T47D (cell line): ENCODE measurements at places on chromosomes 16 and 17.

DNA sequence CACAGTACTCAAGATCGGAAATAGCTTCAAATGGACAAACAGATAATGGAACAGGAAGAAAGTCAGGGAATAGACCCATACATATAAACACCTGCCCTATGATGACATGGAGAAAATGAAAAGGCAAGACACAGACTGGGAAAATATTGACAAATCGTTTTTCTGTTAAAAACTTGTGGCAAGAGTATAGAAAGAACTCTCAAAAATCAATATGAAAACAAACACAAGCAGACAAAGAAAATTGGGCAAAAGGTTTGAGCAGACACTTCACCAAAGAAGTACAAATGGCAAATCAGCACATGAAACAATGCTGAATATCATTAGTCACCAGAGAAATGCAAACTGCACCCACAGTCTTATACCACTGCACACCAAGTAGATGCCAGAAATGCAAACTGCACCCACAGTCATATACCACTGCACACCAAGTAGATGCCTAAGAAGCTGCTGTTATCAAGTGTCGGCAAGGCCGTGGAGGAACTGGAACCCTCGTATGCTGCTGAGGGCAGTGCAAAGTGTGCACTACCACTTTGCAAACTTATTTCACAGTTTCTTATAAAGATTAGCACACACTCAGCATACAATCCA is 123.5 kb upstream of the CHMP6 start:
- DNase-seq = no peak

DNA sequence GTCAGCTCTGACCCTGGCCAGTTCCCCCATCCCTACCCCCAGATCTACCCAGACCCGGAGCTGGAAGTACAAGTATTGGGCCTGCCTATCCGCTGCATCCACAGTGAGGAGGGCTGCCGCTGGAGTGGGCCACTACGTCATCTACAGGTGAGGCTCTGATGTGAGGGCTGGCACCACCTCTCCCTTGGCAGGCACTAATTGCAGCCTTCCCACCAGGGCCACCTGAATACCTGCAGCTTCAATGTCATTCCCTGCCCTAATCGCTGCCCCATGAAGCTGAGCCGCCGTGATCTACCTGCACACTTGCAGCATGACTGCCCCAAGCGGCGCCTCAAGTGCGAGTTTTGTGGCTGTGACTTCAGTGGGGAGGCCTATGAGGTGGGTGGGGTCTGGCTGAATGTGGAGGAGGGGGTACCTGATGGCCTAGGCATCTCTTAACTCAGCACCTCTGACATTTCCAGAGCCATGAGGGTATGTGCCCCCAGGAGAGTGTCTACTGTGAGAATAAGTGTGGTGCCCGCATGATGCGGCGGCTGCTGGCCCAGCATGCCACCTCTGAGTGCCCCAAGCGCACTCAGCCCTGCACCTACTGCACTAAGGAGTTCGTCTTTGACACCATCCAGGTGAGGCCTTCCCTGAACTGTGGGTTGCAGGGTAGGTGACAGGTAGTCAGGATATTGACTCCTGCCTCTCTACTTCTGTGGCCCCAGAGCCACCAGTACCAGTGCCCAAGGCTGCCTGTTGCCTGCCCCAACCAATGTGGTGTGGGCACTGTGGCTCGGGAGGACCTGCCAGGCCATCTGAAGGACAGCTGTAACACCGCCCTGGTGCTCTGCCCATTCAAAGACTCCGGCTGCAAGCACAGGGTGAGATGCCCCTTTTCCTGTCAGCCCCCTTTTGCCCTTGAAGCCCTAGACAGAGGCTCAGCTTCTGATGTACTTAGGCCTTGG is 4.3 kb downstream of the TRAF4 start:
- DNase-seq = no peak

DNA sequence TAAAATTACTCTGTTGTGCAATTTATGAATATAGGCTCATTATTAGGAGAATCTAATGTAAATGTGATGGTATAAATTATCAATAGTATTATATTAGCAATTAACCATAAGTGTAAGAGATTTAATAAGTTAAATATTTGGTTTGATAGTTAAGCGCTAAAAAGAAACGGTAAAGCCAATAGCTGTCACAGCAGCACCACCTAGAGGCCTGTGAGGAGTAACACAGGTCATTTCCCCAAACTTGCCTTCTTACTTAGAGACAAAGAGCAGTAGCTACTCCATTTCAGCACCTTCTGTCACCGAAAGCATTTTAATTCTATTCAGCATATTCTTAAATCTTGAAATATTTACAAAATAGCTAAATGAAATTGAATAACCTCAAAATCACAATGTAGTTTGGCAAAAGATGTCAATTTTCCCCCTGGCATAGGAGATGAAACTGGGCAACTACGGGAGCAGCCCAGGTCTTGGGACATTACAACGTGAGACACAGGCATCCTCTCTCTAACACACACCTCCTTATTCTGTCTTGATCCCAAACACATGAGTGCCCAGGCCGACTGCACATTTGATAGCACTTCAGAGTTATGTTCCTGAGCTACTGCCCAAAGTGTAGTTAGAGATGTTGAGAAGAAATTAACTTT is 14.3 kb upstream of the DYNLRB2 start:
- DNase-seq = no peak

DNA sequence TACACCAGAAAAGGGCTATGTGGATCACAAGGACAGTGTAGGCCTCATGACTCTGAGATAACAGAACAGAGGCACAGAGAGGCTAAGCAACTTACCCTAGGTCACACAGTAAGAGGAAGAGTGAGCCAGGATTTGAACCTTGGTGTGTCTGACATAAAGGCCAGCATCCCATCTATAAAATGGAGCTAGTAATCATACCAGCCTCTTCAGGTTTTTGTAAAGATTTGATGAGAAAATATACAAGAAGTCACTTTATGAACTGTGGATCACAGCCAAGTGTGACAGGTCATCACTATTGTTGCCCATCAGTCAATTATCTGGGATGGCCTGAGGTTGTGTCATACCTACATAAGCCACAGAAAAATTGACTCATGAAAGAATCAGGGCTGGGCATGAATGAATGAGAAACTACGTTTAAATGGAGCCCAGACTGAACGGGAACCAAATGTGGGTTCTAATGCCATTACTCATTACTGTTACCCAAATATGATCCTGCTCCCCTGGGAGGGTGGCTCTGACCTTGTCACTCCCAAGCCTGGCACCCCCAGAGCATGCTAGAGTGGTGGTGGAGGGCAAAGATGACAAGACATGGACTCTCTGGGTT is 21.0 kb downstream of the FBXO39 start:
- no peak for DNase-seq

- DNase-seq = no peak
These were observed 30.5 kb downstream of the HS3ST3B1 start for GRCh38 chr17:14331225-14331981.
